RWPE1 (cell line): ENCODE measurements at places on chromosomes 3 and 15.

DNA sequence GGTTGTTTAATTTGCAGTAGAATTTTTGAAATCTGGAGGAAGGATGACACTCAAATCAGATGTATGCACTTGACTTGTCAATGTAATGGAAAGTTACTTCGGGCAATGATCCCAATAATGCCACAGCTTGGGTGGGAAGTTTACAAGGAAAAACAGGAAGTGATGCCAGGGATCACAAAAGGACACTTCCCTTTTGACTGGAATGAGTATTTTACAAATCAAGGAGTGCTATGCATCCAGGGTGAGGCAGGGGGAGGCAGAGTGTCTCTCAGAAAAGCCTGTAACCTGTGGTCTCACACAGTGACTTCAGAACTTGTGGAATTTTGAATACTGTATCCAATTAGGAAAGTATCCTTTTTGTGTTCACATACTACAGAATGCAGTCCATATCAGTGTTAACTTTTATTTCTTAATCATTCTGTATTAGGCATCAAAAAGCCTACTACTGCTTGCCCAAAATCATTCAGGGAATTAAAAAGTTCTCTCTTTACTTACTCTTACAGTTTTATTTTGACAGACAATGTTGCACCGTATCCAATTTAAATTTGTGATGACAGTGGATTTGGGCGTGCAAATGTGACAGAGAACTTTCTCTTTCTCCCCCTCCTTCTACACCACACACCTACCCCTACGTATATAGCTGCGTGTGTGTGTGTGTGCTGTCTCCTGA, 445.1 kb downstream of the MECOM start:
- DNase-seq = peak; percentile 22

GRCh38 chr3:138946663-138947494, at the start of the genes FOXL2 and FOXL2NB:
Gene FOXL2, minus strand, starts transcription at chr3:138947137. Its CDS starts 415 bp downstream, at chr3:138946722.
Gene FOXL2NB, plus strand, starts transcription at chr3:138947217. Its CDS starts 148 bp downstream, at chr3:138947365.
- no peak for DNase-seq

GRCh38 chr3:2485027-2485375, 386.3 kb downstream of the CNTN4 start:
- DNase-seq = no peak

- no peak for DNase-seq
These were observed 33.3 kb downstream of the TSPAN3 start for GRCh38 chr15:77037388-77038209.

DNA sequence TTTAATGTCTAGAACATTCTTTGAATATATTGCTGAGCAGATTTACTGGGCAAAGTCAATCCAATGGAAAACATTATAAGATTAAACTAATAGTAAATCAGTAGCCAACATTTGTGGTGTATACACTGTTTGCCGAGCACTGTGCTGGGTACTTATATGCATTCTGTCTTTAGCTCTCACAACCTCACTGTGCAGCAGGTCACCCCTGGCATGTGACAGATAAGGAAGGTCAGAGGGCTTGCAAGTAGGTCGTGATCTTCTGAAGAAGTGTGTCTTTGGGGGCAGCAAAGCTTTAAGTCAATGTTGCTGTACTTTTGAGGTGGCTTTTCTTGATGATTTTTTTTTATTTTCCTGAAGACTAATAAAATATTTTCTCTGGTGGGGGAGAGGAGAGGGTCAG, 62.2 kb downstream of the TCAIM start:
- no peak for DNase-seq

DNA sequence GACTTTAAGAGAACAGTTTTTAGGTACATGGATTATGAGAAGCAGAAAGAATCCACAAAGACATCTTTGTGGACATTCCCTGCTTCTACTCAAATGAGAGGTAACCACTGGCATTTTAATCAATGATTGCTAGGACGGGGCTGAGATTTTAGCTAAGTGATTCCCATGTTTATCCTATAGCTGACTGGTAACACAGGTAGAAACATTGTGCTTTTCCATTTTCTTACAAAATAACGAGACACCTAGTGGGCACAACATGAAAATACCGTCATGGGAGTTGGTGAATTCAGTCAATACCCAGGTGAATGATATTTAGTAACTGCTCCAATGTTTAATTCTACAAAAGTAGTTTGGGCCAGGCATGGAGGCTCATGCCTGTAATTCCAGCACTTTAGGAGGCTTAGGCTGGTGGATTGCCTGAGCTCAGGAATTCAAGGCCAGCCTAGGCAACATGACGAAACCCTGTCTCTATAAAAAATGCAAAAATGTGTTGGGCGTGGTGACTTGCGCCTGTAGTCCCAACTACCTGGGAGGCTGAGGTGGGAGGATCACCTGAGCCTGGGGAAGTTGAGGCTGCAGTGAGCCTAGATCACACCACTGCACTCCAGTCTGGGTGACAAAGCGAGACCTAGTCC, 37.2 kb upstream of the DENND4A start:
- peak; percentile 49 for DNase-seq

DNA sequence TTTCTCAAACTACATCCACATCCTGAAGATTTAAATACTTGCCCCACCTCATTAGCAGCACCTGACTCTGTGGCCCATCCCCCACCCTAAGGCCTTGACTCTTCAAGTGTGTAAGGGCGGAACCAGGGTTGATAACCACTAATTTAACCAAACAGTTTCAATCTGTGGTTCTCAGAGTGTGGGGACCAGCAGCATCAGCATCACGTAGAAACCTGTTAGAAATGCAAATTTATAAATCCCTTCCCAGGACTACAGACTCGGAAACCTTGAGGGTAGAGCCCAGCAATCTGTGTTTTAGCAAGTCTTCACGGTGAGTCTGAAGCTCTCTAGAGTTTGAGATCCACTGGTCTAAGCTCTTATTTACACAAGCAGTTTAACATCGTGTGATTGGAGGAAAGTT, 12.4 kb downstream of the GNB4 start:
- DNase-seq = no peak

DNA sequence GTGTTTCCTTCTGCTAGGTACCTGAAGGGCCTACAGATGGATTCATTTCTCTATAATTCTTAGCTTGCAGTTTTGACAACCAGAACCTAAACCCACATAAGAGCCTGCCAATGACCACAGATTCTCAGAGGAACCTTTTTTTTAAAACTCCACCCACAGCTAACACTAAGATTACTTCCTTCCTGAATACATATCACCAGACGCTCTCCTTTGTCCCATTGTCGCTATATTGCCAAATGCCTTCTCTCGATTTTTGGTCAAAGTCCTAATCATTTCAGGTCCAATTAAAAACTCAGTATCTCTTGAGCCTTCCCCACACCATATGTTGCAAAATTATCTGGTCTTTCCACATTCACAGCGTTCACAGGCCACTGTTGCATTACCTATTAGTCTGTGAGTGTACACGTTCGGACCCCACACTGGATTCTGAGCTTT, 12.4 kb downstream of the ZNF710 start:
- DNase-seq = no peak

GRCh38 chr15:42547918-42548248, 710 bp downstream of the LRRC57 start:
- no peak for DNase-seq

GRCh38 chr3:144744473-144744872, 772.9 kb downstream of the DIPK2A start:
- DNase-seq = no peak

DNA sequence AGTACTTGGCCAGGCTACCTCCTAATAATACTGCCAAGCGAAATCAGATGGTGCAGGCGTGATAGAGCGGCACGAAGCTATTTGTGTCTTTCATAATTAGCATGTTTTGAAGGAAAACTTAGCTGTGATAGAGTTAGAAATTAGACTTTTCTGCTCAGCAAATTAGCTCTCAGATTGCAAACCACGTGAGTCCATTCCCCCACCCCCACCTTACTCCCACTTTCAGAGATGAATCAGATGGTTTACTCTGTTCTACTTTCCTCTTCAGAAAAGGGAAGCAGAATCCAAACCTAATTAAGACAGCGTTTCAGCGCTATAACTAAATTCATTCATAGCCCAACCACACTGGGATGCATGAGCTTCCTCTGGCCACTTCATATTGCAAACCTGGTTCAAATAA, 214.6 kb downstream of the SLCO3A1 start:
- no peak for DNase-seq

DNA sequence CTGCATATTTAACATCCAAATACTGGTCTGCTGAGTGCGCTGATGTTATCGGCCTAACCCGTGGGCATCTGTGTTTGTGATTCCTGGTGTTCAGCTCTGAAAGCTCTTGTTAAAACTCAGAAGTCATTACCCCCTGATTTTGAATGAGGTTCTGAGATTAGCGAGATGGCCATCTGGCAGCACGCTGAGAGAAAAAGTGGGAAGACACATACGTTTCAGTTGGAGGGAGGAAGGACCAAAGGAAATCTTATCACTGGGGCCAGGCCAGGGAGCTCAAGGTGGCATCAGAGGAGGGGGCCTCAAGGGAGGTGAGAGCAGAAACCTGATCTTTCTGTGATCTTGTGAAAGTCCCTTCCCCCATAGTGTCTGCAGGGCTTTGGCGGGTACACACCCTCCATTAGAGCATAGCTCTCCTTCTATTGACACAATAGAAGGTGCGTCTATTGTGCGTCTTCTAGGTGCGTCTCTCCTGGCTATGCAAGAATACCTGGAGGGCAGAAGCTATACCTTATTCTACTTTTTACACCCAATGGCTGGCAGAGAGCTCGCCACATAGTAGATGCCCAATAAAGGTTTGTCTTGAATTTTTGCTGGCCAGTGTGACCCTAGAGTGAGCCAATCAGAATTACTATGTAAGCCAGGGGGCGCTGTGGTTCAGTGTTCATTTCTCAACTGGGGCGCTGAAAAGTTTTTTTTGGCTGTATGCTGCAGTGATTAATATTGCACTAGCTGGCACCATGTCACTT, 182.4 kb downstream of the SHQ1 start:
- no peak for DNase-seq

GRCh38 chr3:78086150-78086549, 1046.3 kb downstream of the ROBO2 start:
- no peak for DNase-seq

DNA sequence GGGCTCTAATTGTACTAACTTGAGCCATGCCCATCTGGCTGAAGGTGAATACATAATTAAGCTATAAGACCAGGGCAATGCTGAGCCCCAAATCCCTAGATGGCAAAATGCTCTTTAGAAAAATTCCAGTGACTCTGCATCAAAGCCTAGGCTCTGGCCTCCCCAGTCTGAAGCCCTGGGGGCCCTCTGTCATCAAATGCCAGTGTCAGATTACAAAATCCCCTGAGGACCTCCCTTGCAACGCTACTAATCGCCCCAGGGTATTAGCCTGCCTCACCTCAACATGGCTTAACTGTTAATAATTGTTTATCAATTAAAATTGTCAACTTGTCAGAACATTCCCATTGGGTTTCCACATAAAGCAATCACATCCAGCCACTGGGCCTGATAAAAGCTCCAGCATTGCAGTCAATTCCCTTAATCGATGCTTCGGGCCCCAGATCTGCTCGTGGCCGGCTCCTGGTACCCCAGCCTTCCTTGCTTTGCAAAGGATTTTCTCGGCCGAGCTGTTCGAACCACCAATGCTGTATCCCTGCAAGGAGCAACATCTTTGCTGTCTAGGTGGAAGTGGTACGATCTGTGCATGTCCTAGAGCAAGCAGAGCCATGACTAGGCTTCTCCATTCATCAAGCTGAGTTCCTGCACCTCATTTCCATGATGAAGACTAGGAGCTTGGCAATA, 151.7 kb downstream of the MEGF11 start:
- DNase-seq = no peak

GRCh38 chr3:177603148-177603603, 405.9 kb upstream of the TBL1XR1 start:
- DNase-seq = no peak

DNA sequence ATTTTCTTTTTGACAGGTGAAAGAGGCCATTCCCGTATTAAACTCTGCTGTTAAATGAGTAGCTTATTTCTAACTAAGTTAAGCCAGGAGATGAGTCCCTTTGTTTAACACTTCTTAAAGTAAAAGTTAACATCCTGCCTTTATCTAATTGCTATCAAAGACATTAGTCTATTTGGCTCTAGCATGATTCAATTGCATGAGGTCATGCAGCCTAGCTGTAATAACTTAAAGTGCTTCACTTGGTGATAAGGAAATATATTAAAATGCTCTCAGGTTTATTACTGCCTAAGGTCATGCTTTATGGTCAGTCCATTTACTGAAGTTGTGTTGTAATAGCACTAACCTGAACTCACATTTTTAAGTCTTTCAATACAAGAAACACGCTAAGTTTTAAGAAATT, 82.3 kb upstream of the MLF1 start:
- DNase-seq = no peak

- DNase-seq = no peak
These were observed 16.9 kb upstream of the KNG1 start for GRCh38 chr3:186700267-186700666.

DNA sequence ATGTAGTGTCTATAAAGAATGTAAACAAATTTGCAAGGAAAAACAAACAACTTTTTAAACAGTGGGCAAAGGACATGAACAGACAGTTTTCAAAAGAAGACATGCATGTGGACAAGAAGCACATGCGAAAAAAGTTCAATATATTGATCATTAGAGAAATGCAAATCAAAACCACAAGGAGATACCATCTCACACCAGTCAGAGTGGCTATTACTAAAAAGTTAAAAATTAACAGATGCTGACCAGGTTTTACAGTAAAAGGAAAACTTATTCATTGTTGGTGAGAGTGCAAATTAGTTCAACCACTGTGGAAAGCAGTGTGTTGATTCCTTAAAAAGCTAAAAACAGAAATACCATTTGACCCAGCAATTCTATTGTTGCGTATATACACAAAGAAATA, 47.1 kb upstream of the LSAMP start:
- DNase-seq = no peak

GRCh38 chr15:25401501-25401900, 37.3 kb downstream of the UBE3A start:
- no peak for DNase-seq

- DNase-seq = no peak
These were observed 10.3 kb upstream of the ETFA start for GRCh38 chr15:76321602-76322001.

DNA sequence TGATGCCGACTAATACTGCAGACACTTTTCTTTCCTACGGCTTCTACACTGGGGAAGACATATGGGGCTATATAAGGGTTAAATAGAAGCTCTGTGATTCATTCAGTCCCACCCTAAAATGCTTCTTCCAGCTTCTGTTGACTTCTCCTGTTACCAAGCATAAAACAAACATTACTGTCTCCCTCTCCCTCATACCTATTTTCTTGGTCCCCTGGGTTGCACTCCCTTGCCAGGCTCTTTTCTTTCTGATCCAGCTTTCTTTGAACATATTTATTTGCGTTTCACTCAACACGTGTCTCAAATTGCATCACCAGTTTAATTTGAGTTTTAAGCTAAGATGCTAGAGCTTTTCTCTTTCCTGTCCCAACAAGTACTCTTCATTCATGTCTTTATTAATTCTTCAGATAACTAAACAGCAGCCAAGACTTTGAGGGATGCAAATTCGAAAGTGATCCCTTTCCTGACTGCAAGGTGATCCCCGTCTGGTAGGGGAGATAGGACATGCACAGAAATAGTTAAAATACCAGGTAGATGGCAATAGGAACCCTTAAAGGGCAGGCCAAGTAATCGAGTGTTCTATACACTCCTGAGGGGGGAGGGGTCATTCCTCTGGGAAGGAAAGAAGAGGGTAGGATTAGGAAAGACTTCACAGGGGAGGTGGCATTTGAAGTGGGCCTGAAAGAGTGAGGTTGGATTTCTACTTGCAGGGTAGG, 198.6 kb upstream of the BCL6 start:
- DNase-seq = peak; percentile 30

- DNase-seq = peak; percentile 81
These were observed 45.8 kb upstream of the TRA2B start for GRCh38 chr3:185983495-185984141.
